ENCODE measurements at places on chromosomes 3 and 15.

- no peaks in the 10 kb centered on the region for H3K27me3 ChIP-seq
- no peak for DNase-seq
- no peaks in the 10 kb centered on the region for H3K36me3 ChIP-seq
- no peak overlapping the region for H3K27ac ChIP-seq
- peaks cover 10% of the 10 kb centered on the region for H3K4me1 ChIP-seq
- no peak overlapping the region for H3K4me3 ChIP-seq
These were observed 30.5 kb upstream of the TIPARP start for GRCh38 chr3:156643729-156644389.

- H3K27me3 ChIP-seq: no peaks in the 10 kb centered on the region
- no peak overlapping the region for H3K27ac ChIP-seq
- peaks cover 1% of the 10 kb centered on the region for H3K4me1 ChIP-seq
- no peaks in the 10 kb centered on the region for H3K36me3 ChIP-seq
These were observed 35.2 kb downstream of the SSR3 start for GRCh38 chr3:156519758-156520162.

DNA sequence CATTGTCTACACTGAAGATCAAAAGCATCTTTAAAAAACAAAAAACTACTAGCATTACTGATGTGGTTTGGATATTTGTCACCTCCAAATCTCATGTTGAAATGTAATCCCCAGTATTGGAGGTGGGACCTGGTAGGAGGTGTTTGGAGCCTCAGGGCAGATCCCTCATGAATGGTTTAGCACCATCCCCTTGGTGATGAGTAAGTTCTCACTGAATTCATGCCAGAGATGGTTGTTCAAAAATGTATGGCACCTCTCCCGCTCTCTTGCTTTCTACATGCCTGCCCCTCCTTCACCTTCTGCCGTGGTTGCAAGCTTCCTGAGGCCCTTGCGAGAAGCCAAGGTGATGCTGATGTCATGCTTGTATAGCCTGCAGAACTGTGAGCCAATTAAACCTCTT is 136.6 kb upstream of the FHIT start:
- H3K27me3 ChIP-seq: no peaks in the 10 kb centered on the region
- no peak overlapping the region for H3K27ac ChIP-seq

GRCh38 chr3:21310161-21310560 is 440.8 kb downstream of the ZNF385D start:
- no peaks in the 10 kb centered on the region for H3K27me3 ChIP-seq
- H3K27ac ChIP-seq: no peak overlapping the region
- H3K36me3 ChIP-seq: no peaks in the 10 kb centered on the region
- no peaks in the 10 kb centered on the region for H3K4me1 ChIP-seq
- no peak overlapping the region for H3K4me3 ChIP-seq

GRCh38 chr3:37924453-37924852 is 62.8 kb downstream of the CTDSPL start:
- no peak overlapping the region for H3K27ac ChIP-seq
- no peaks in the 10 kb centered on the region for H3K36me3 ChIP-seq
- H3K4me3 ChIP-seq: no peak overlapping the region
- no peaks in the 10 kb centered on the region for H3K4me1 ChIP-seq
- H3K27me3 ChIP-seq: no peaks in the 10 kb centered on the region
- DNase-seq: no peak

DNA sequence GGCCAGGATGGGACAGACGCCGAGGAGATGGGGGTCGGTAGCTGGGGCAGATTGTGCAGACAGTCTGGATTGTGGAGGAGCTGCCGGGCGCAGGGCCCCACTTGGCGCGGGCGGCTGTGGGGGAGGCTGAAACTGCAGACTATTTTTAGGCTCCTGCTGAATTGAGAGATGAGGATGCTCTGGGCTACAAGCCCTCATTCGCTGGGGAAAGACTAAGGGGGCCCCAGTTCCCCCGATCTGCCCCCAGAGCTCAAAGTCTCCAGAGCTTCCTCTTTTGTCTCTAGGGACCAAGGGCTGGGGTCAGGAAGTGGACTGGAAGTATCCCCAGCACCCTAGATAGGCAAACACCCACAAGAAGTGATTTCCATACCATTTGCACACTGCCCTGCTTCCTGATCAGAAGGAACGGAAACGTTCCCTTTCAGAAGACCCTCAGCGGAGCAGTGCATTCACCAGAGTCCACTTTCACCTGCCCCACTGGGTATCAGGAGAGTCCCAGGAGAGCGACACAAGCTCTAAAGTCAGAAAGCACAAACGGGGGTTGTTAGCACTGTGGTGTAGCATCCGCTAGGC is 29.7 kb downstream of the SEMA7A start:
- no peak for DNase-seq
- H3K27me3 ChIP-seq: no peaks in the 10 kb centered on the region
- no peaks in the 10 kb centered on the region for H3K36me3 ChIP-seq
- H3K4me1 ChIP-seq: peaks cover 20% of the 10 kb centered on the region

DNA sequence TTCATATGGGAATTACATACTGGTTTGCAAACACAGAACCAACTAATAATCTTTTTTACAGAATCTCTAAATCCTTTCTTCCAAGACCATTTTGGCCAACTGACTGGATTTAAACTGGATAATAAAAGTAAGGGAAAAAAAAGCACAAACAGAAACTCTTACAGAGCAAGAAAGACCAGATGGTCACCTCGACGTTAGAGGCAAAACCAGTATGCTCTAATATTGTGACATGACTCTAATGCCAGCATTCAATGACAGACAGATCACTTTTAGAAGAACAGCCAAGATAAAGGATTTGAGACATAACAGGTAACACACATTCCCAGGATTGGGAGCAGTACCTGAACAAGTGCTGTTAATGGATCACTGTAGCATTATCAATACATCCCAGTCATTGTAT is 50.9 kb downstream of the DHX36 start:
- no peak for DNase-seq
- H3K4me1 ChIP-seq: no peaks in the 10 kb centered on the region
- no peak overlapping the region for H3K27ac ChIP-seq

- H3K4me1 ChIP-seq: no peaks in the 10 kb centered on the region
- no peak overlapping the region for H3K27ac ChIP-seq
- no peak overlapping the region for H3K4me3 ChIP-seq
- H3K36me3 ChIP-seq: no peaks in the 10 kb centered on the region
These were observed 14.9 kb upstream of the MAGI1 start for GRCh38 chr3:66053550-66054094.
